Aorta (tissue), 5 donors: ENCODE measurements at places on chromosomes 6 and 20. TPM values are rescaled to one million over a fixed set of nuclear protein-coding genes. Genes with fewer than 3 reads are reported as not detected.

The PKHD1 gene
- not detected for total RNA-seq

- H3K27me3 ChIP-seq: no peaks in the 10 kb centered on the region
- peaks cover 10% of the 10 kb centered on the region for H3K36me3 ChIP-seq
- no peaks in the 10 kb centered on the region for H3K4me1 ChIP-seq
- H3K4me3 ChIP-seq: no peak overlapping the region
These were observed 32.0 kb upstream of the RNF8 start for GRCh38 chr6:37321516-37322415.

The GRM1 gene
- total RNA-seq: not detected

The SNRPB2 gene
- total RNA-seq: 36.0 TPM

DNA sequence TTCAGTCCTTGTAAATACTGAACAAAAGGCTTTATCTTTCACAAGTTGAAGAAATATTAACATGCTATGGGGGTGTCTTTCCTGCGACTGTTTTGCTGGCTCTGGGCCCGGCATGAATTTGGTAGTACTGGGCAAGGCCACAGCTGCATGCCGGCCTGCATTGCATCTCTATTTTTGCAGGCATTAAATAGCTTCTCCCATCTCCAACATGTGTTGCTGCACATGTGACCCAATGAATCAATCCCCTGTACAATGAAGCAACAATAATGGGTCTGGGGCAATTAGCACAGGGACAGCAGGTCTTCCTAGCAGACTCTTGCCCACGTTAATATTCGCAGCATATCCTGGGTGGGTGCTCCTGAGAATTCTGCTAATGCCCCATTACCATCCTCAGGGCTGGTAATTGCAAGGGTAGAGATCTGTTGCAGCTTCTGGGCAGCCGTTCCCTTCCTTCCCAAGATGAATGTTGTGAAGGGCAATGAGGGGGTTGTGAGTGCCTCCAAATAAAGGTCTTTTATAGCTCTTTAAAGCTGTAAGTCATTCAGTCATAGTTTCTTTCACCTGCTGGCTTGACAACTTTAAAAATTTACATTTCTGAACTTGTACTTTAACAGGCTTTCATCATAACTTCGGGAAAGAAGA lies 24.3 kb upstream of the CDYL start:
- H3K4me1 ChIP-seq: no peaks in the 10 kb centered on the region
- H3K36me3 ChIP-seq: no peaks in the 10 kb centered on the region
- DNase-seq: no peak

The FOXC1 gene
- 88.8 TPM for total RNA-seq

The PACRG gene
- 0.26 TPM for total RNA-seq

DNA sequence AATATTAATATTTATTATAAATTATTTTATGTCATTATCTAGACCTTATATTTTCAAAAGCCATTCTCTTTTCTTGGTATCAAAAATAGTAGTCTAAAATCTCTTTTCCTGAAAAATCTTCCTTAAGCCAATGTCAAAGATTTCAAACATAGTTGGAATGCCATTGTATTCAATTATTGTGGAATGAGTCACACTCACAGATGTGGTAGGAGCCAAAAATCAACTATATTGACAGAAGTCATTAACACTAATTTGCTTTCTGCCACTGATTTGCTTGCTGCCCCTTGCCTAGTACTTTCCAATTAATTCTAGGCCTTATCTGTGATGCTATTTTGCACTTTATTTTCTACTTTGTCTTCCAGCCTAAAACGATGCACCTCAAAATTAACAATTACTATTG lies 1326.3 kb upstream of the GJE1 start:
- H3K4me3 ChIP-seq: no peak overlapping the region
- H3K27me3 ChIP-seq: no peaks in the 10 kb centered on the region
- no peaks in the 10 kb centered on the region for H3K36me3 ChIP-seq
- no peak overlapping the region for H3K27ac ChIP-seq
- DNase-seq: no peak
